Fibroblast of skin of scalp (primary cell): ENCODE measurements at places on chromosomes 2 and 18.
A peak's percentile ranks its signal among the peaks of the same experiment; 100 is the strongest.

DNA sequence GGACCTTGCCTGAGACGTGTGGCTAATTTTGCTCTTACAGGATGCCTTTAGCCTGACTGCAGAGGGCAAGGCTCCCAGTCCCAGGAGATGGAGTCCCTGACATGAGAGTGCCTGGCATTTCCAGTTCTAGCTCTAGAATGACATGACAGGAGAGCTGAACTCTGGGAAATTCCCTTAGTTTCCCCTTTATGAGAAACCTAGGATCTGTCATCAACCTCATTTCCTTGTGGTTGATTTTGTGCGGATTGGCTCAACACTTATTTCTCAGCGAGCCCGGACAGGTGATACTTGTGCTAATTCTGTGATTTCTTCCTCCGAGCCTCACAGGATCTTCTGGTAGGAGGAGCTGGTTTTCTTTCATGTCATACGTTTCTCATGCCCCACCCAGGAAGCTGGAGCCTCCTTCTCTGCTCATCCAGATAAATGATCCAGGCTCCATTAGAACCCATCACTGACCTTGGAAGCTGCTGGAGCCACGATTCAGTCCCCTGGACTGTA, at the start of gene IL36G:
IL36G (plus strand) TSS at position 448 of the 498 bp plus-strand sequence. CDS start 633 bp downstream, outside the sequence.
- no peak for DNase-seq

GRCh38 chr2:160479269-160479668, 14.3 kb downstream of the RBMS1 start:
- DNase-seq = no peak

- peak; percentile 56 for DNase-seq
These were observed 83.9 kb downstream of the CBLN2 start for GRCh38 chr18:72460210-72460680.

GRCh38 chr2:222613715-222614331, 42.1 kb downstream of the FARSB start:
- DNase-seq = peak; percentile 55
